CD4-positive, alpha-beta T cell (primary cell): ENCODE measurements at places on chromosomes 3 and 15.
A peak's percentile ranks its signal among the peaks of the same experiment; 100 is the strongest.

DNA sequence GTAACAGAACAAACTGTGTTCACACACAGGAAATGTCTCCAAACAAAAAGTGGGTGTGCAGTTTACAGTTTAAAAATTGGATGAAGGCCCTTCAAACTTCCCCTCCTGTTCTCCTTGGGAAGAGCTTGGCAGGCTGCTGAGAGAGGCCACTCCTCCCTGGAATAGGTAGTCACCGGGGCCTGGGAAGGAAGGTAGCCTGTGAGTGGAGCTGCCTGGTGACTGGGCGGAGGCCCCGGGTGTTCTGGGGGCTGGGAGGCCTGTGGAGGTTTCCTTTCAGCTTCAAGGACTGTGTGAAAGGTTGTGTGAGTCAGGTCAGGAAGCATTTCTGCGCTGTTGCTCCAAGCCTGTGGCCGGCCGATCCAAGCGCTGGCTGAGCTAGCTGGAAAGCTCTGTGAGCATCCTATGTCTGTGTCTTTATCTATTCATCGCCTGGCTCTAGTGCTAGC lies 14.1 kb downstream of the SLCO3A1 start:
- DNase-seq, result no peak

GRCh38 chr15:55344206-55344605 lies 25.2 kb downstream of the PIGB start:
- DNase-seq, result no peak

GRCh38 chr15:66862940-66863335 lies 160.9 kb downstream of the SMAD6 start:
- peak; percentile 67 for DNase-seq

DNA sequence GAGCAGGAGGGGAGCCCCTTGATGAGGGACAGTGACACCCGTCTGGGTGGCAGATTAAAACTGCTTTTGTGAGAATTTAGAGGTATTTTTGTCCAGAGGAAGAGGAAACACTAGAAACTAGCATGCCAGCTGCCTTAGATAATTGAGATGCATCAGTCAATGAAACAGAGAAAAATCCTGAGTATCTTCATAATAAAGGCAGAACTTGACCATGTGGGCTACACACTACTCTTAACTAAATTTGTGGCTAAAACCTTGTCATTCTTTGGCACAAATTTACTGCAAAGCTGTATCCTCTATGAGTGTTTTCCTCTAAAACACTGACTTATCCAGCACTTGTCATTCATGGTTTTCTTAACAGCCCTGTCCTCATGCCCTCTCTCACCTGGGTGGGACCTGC lies 259.7 kb upstream of the TPM1 start:
- no peak for DNase-seq

DNA sequence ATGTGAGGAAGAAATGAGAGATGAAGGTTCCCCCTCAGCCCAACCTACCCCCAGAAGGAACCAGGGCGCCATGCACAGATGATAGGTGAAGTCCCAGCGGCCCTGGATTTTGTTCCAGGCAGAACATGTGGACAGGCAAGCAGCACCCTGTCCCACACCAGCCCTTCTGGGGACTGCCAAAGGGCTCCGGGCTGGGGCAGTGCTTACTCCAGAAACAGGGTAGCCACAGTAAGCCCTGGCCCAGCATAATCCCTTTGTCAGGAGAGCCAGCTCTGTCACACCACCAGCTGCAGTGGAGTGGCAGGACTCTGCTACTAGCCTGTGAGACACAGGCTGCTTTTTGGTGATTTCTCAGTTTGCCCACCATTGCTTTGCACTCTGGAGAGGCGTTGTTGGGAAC lies 6.3 kb downstream of the FBXL22 start:
- no peak for DNase-seq

DNA sequence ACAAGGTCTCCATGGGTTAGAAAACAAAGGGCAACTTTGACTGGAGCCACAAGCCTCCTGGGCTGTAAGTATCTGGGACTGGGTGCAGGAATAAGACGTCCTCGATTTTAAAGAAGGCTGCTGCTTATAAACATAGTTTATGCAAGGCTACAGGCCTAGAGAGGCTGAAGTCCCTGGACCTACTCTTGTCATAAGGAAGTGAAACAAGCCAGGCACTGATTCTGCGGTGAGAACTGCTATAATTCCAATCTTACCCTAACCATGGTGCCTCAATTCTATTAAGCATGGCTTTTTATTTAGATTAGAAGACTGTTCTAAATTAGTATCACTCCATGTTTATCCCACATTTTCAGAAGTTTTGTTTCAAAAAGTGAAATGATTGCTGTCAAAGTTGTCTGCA lies 777.6 kb downstream of the PLOD2 start:
- DNase-seq, result no peak

- DNase-seq, result no peak
Measured at GRCh38 chr3:119779731-119780383, 2.0 kb upstream of the NR1I2 start.

- DNase-seq, result no peak
Measured at GRCh38 chr3:72744330-72744729, 103.9 kb downstream of the SHQ1 start.

DNA sequence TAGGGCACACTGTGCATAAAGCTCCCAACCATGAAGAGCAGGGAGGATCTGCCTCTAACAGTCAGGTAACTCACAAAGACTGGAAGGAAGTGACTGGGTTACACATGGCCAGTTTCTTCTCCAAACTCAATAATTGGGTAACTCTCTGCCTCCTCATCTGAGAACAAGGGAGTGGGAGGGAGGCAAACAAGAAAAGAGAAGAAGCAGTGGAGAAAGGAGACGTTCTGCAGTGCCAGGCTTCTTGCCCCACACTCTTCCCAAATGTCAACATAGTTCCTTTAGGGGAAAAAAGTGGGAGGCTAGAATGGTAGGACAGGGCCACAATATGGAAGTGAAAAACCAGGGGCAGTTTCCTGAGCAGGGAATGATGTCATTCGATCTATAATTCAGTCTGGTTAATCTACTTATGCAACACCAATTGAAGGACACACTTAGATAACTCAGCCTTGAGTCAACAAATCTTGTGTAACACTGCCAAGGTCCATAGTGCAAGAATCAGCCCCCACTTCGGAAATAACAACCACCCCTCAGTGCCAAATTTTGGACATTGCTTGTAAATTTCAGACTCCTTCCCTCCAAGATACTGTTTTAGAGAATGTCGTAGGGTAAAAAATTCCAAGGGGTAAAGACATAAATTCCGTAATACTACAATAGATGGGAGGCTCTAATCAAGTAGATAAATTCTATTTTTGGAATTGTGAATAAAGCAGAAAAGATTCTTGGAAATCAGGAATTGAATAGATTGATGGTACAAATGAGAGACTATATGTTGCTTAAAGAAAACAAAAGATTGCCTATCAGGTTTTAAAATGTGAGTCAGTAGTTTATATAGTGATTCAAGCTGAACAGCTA lies 143.0 kb downstream of the LPP start:
- DNase-seq, result peak; percentile 28

DNA sequence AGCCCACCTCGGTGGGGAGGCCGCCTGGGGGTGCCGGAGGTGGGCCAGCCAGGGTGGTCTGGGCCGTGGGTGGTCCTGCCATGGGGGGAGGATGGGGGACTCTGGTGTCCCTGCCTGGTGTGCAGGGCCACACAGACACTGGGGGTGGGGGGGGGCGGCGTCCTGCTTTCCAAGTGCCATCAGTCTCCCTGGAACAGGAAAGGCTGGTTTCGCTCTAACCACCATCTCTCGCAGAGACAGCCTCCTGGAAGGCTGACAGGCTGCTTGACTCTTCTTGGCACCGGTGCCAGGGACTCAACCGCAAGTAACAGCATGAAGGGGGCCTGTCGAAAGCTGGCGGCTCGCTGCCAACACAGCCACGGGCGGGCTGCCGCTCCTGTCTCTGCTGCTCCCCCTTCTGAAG lies 40.3 kb downstream of the RGMA start:
- no peak for DNase-seq

DNA sequence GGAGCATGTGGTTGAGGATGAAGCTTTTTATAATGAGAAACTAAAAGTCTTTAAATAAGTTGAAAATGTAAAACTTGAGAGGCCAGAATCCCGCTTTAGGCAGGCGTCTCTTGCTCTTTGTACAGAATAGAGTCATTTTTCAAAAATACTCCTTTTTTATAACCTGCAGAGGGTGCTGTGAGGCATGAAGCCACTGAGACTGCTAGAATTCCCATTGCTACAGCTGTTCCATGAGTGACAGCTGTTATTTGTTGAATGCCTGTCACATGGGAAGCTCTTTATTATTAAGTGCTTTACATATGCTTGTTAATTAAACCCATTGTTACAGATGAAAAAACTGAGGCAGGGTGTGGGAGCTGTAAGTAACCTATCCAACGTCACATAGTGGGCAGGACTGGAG lies 18.5 kb downstream of the MINAR1 start:
- no peak for DNase-seq

- no peak for DNase-seq
Measured at GRCh38 chr3:35760146-35760545, 120.8 kb downstream of the ARPP21 start.

DNA sequence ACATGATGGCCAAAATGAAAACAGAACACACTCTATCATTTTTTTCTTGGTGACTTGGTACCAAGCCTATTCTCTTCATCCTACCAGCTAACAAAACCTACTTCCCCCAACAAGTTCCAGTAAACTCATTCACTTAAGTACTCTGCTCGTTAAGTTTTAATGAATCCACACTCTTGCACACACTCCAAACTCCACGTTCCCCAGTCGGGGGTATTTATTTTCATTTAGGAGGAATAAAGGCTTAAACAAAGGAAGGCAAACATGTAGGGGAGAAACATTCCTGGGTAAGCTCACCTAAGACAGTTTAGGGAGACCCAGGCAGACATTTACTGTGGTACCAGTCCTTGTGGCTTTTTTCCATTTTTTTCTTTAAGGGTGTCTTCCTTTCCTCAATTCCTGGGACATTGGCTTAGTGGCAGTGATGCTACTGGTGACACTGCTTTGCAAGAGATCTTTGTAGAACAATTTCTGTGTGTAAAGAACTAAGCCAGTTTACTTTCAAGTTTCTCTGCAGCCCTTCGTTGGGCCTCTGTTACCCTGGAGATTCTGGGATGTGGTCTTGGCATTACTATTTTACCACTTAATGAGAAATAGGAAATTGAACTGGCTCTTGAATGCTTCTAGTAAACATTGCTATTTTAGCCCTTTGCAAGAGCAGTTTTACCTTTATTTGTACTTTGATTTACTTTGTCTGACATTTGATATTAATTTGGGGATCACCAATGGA lies 117.3 kb upstream of the C15orf61 start:
- no peak for DNase-seq

GRCh38 chr3:32410367-32411246 lies 19.0 kb downstream of the CMTM7 start:
- no peak for DNase-seq

DNA sequence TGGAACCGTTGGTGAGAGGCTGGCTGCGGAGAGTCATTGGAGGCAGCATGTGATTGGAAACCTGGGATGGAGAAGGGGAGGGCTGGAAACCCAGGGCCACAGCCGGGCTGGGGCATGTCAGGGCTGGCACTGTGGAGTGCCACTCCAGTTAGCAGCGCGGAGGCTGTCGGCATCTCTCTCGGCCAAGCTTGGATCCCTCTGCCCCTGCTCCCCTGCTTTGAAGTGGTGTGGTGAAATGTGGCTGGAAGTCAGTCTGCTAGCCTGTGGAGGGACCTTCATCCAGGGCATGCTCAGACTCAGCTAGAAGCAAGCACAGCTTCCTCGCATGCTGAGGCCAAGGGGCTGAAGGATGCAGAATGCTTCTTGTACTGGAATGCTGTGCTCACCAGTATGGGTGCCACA lies 13.5 kb downstream of the SLCO3A1 start:
- DNase-seq, result no peak
